ENCODE measurements at places on chromosomes 16 and 17.

GRCh38 chr16:1082952-1083675 lies 10.6 kb downstream of the SSTR5 start:
- no peak for DNase-seq

DNA sequence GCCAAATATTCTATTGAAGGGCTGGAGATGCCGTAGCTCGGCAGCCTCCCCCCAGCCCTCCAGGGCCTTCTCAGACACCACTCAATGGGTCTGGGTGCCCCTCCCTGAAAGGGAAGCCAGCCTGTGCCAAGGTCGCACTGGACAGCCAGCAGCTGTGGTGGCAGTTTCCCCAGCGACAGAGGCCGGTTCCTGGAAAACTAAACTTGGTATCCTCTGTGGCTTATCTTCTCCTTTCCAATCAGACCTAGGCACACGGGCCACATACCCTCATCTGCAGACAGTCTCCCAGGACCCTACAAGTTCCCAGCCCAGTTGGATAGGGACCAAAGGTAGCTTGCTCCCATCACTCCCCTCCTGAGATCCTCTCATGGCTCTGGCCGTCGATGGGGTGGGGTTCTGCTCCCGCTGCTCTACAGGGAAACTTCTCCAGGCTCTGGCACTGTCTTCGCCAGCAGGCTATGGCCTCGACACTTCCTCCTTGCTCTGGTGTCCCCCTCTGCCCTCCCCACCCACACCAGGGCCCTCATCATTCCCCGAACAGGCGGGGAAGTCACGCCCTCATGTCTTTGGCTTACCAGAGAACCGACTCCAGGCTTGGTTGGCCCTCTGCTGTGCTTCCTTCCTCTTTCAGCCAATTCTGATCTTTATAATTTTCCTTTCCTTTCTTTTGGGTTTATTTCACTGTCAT lies 18.3 kb upstream of the IL21R start:
- no peak for DNase-seq

GRCh38 chr17:32819035-32819434 lies 57.9 kb downstream of the MYO1D start:
- no peak for DNase-seq

- no peak for DNase-seq
These were observed 699 bp upstream of the PVALEF start for GRCh38 chr17:81164371-81165245.

DNA sequence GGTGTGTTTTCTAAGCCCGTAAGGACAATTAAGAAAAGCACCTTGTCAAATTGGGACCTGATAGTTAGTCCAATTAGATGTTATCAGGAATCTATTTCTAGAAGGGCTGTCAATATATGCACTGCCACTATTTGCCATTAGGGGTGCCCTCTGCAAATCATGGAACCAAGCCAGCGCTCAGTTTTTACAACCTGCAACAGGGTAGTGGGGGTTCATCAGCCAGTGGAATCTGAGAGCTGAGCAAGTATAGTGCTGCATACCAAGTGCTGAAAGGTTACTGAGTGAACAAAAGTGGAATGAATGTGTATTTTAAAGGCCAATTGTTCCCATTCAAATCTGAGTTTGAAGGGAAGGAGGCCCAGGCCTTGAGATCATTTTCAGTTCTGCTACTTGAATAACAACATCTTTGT lies 10.4 kb downstream of the PRR11 start:
- DNase-seq = peak; percentile 31

- no peak for DNase-seq
These were observed 4.7 kb downstream of the SALL1 start for GRCh38 chr16:51146256-51146924.

DNA sequence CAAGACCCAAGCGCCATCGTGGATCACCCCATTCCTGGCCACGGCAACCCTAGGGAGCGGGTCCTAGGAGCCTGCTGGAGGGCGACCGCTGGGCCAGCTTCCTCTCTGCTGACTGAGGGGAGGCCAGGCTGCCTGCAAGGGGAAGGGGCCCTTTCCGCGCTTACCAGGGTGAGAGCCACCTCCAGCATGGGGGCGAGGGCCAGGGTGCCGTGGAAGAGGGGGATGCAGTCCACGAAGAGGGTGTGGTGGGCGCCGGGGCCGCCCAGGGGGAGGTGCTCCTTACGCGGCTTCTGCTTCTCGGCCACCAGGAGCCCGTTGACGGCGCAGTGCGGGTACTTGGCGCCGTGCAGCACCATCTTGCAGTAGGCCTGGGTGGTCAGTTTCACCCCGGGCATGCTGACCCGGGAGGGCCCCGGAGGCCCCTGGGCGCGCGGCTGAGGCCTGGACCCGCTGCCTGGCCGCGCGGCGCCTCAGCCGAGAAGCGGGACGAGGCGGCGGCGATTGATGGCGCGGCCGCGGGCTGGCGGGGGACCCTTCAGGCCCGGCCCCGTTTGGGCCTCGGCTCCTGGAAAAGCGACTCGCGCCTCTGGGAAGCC lies 345 bp downstream of the EMC8 start:
- peak; percentile 28 for DNase-seq

DNA sequence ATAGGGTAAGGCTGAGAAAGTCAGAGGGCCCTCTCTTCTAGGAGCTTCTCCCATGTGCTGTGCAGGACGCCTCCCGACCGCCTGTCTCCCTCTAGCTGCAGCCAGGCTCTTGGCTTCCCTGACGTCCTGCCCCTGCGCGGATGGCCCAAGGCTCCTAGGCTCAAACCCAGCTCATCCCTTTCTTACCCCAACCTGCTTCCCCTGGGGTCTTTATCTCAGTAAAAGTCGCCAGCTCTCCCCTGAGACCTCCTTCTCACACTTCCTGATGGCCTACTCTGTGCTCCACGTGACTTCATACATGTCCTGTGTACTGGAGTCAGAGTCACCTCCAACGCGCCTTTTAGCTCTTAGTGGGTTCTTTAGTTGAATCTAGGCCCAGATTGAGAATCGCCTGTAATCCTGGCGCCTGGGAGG lies 1.1 kb upstream of the ZNF747 start:
- DNase-seq = no peak

- no peak for DNase-seq
These were observed 43.3 kb upstream of the CMIP start for GRCh38 chr16:81401035-81401950.

- no peak for DNase-seq
These were observed 42.3 kb upstream of the RBFOX3 start for GRCh38 chr17:79652999-79653643.

Measured in T-helper 1 cell (primary cell).